ENCODE measurements at places on chromosomes 7 and 10.

DNA sequence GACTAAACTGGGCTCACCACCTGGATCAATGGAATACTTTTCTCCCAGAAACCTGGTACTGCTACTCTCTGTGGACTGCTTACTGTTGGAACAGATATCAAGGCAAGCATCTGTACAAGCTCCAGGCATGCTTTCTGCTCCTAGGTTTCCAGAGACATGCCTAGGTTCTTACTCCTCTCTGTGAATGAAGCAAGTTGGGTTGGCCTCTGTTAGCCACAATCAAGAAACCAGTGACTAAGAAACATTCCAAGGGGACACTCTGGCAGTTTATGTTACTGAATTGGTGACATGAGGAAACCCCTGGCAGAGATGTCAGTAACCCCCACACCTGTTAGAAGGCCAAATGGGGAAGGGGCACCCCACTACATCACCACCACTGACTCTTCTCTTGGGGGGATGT is 121.9 kb downstream of the GFRA1 start:
- no peak for DNase-seq

DNA sequence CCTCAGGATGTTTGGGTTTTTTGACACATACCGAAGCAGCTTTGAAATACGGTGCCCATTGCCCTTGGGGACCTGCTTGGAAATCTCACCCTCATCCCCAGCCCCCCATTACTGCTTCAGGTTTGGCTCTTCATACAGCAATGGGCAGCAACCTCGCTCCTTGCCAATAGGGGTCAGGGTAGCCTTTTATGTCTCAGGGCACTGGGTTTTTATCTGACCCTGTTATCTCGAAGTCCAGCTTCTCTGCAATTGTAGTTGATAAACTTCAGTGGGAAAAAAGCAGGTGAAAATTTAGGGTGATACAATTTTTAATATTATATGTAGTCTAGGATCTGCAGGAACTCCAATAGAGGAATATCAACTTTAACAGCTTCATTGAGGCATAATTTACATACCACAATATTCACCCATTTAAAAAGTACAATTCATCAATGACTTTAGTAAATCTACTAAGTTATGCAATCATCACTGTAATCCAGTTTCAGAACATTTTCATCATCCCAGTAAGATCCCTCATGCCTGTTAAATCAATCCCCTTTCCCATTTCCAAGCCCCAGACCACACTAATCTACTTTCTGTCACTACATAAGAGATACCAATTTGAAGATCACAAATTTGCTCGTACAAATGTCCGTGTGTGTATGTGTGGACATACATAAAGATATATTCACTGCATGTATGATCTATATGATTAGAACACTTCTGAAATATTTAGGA is 386.2 kb downstream of the KCNMA1 start:
- DNase-seq, result no peak

- DNase-seq, result no peak
Observed at GRCh38 chr10:23368816-23369640, 24.4 kb upstream of the C10orf67 start.

DNA sequence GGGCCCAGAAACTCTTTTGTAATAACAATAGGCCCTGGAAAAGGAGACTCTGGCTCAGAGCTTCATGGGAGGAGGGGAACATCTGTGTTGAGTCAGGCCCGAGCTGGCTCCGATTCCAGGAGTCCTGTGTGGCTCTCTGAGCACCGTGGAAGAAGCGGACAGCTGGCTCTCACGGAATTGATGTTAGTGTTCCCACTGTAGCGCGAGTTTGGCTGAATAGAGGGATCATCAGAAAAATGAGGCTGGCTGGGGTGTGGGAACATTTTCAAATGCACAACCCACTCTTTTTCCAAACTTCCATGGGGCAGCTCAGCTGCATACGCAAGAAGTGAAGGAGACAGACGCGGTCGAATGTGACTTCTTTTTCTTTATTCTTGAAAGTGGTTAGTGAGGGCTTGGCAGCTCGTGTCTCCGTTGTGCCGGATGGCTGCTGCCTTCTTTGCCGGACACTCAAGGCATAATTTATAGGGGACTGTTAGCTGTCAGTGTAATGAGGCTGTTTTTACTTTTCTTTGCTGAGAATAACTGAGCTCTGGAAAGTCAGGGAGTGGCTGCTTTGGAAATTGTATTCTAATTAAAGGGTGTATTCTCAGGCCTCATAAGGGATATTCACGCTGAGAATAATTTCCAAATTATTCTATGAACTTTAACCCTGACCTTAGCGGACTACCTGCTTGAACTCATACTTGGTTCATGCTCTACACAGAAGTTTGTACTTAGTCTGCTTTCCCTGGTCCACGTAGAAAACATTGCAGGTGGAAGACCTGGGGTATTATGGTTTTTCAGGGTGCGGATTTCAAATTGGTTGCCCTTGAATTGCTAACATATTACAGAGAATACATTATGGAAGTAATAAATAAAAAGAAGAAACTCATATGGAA is 23.1 kb downstream of the MDFIC start:
- DNase-seq, result no peak

GRCh38 chr7:116524609-116525297 is at the start of gene CAV1:
Gene CAV1, plus strand, starts transcription at chr7:116525036. Its CDS starts 27 bp downstream, at chr7:116525063.
- DNase-seq, result peak; percentile 60

DNA sequence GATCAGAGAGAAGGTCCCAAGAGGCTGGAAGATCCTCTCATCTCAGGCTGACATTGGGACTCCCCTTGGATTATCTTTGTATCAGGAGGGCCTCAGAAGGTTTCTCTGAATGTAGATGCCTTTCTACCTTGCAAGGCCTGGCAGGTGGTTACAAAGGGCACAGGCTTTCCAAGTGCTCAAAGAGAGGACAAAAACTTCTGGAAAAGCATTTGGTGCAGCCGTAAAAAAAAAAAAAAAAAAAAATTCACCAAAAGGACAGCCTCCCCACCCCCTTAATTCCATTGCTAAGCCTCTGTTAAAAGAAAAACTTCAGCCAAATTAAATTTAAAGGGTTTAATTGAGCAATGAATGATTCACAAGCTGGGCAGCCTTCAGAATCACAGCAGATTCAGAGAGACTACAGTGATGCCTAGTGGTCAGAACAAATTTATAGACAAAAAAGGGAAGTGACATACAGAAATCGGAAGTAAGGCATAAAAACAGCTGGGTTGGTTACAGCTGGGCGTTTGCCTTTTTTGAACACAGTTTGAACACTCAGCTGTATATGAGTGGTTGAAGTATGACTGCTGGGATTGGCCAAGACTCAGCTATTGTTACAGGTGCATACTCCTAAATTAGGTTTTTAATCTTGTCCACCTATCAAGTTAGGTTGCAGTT is 42.5 kb upstream of the LRGUK start:
- no peak for DNase-seq

DNA sequence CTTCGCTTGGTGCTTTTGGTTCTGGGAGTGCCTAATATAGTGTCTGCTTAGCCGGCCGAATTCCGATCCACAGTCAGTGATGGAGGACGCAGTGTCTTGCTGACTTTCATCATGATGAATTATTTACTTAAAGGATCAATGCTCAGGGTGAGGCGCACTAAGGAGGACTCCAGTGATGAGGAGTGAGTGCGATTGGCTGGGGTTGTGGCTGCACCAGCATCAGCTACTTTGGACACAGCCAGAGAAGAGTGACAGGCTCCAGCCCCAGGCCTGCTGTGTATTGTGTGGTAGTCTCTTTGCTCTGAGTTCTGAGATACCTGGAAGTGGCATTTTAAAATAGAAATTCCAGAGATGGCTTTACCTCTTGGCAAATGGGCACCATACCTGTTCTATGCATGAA is 73.3 kb upstream of the ANLN start:
- no peak for DNase-seq

- no peak for DNase-seq
Observed at GRCh38 chr10:106107706-106108105, 1056.8 kb downstream of the SORCS1 start.

DNA sequence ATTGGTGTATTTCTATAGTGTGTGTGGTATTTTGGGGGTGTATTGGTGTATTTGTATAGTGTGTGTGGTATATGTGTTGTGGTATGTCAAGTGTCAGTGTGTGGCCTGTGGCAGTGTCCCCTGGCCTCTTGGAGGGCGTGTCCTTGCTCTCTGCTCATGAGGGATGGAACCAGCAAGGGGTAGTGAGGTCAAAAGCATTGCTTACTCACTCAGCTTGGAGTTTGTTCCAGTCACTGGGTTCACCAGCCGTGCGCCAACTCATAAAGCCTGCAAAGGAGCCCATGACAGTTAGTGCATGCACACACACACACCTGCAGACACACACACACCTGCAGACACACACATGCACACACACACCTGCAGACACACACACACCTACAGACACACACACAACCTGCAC is 4.3 kb upstream of the TRPV6 start:
- no peak for DNase-seq

DNA sequence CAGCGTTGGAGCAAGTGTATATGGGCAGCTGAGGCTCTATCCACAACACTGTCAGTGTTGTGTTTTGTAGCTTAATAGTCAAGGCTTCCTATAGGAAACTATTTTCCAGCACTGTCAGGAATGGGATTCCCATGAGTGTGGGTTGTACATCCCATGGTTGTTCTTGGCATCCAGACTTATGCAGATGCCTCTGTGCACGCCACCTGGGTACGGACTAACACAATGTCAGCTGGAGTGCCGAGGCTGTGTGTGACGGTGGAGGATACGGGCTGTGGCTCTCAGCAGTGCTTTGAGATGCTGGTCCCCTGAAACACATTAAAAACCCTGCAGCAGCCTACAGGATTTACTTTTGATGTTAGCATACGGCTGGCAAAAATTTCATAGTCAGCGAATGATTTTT is 350.0 kb downstream of the ACTR3B start:
- DNase-seq, result no peak

DNA sequence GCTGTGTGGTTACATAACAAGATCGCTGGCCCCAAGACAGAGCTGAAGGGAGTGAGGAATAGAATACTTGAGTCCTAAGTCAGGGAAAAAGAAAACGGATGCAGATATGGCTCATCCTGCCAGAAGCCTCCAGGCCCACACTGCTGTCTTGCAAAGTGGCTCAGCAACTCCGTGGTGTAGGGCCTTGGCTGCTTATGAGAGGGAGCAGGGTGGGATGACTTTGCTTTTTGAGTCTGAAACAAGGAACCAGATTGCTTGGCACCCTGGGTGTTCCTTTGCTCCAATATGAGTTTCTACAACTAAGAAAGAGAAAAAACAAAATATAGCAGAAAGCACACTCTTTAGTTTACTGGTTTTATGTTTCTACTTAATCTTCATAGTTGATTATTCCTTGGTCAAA is 193.8 kb upstream of the WDR11 start:
- no peak for DNase-seq

DNA sequence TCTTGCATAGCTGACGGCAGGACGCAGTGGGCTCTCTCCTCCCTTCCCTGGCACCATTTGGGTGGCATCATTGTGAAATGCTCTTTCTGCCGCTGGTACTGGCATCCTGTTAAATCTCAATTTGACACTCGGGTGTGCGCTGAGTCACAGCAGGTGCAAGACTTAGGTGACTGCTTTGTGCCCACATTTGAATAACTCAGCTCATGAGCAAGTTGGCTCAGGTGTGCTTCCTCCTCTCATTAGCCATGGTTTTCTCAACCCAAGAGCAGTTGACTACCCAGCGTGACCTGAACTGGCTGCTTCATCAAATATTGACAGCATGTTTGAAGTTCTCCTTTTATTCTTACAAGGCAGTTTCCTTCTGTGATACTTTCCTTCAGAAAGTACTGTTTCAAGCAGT is 24.6 kb upstream of the NFE2L3 start:
- no peak for DNase-seq

GRCh38 chr7:79290841-79291497 is 162.5 kb downstream of the MAGI2 start:
- no peak for DNase-seq

DNA sequence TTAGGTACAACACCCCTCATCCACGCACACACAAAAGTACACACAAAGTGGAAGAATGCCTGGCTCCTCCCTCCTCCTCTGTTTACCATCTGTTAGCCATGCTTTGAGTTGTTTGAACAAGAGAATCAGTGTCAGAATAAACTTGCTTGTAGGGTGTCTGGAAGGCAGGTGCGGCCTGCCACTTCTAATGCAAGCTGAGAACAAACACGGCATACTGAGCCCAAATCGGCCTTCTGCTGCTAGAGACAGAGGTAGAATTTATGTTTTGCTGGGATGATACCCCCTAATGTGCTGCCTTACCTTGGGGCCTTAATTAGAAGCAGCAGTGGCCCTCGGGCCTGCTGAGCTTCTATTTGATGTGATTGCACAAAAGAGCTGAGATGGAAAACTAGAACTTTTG is 24.9 kb upstream of the FAM180A start:
- DNase-seq, result no peak

GRCh38 chr10:77308084-77308732 is 329.4 kb downstream of the KCNMA1 start:
- no peak for DNase-seq

DNA sequence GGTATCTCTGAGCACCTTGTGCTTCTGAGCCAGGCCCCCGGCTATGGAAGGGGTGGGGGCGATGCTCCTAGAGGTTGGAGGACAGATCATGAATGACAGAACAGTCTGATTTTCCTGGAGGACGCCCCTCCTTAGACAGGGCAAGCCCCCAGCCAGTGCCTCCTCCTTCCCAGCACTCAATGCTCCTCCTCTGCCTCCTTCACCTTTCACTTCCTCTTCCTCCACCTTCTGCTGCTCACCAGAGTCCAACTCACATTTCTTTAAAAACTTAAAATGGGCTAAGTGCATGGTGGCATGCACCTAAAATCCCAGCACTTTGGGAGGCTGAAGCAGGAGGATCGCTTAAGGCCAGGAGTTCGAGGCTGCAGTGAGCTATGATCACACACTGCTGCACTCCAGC is 71.1 kb upstream of the CUX1 start:
- DNase-seq, result no peak

GRCh38 chr7:35647171-35647574 is 47.8 kb downstream of the HERPUD2 start:
- peak; percentile 15 for DNase-seq

- DNase-seq, result no peak
Observed at GRCh38 chr10:644943-645334, 44.5 kb downstream of the DIP2C start.

GRCh38 chr10:49183596-49184542 is 4.3 kb downstream of the TMEM273 start:
- DNase-seq, result no peak

- no peak for DNase-seq
Observed at GRCh38 chr10:46098386-46098785, 52.3 kb upstream of the MSMB start.

- DNase-seq, result no peak
Observed at GRCh38 chr7:82067628-82068264, 297.9 kb upstream of the HGF start.

DNA sequence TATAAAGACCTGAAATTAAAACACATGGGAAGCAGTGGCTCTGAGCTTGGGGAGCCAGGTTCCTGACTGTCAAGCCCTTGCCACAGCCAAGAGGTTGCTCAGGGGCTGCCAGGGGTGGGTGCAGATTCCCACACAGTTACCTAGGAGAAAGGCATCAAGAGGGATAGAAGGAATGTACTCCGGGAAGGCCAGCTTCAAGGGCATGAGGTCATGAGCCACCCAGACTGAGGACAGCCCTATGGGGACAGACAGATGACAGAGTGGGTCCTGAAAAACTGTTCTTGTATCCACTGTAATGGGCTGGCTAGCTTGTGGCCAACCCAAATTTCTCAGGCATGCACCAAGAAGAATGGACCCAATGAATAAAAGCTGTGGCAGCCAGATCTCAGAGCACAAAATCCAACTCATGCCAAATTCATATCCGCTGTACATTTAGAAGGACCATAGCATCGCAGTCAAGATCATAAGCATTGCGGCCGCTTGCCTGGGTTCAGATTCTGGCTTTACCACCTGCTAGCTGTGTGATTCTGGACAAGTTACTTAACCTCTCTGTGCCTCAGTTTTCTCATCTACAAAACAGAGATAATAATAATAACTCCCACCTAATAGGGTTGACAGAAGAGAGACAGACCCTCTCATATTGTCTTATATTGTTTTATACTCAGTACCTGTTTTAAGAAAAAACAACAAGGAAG is 44.9 kb upstream of the KCNMA1 start:
- no peak for DNase-seq

All from frontal cortex (tissue), 4 donors.